Renal pelvis (tissue), 12 donors: ENCODE measurements at places on chromosomes 1 and 21. TPM values are rescaled to one million over a fixed set of nuclear protein-coding genes. Genes with fewer than 3 reads are reported as not detected.

DNA sequence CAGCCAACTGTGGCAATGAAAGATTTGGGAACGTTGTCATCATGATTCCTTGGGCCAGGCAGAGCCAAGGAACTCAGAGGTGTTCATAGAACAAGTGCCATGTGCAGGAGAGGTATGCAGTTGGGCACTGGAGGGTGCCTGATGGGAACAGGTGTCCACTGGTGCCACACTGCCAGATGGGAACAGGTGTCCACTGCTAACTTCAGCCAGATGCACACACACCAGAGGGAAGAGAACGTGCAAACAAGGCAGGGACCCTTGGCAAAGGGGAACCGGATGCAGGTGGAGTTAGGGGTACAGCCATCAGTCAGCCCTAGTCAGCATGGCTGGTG is 13.5 kb downstream of the OLFML2B start:
- DNase-seq, result no peak

- DNase-seq, result peak; percentile 46
Observed at GRCh38 chr1:170114906-170115305, 30.9 kb upstream of the NTMT2 start.

GRCh38 chr1:42784946-42785693 is at the start of gene TMEM269:
Gene TMEM269, plus strand, starts transcription at chr1:42784991. Its CDS starts 4,903 bp downstream, at chr1:42789894.
- DNase-seq, result no peak

DNA sequence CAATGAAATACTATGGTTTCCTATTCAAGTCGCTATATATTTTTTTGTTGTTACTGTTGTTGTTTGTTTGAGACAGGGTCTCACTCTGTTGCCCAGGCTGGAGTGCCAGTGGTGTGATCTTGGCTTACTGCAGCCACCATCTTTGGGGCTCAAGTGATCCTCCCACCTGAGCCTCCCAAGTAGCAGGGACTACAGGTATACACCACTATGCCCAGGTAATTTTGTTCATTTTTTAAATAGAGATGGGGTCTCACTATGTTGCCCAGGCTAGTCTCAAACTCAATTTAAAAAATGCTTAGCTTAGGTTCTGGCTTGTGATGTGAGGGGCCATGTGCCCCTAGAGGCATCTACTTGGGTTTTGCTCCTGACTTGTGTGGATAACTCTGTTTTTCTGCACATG is 9.8 kb downstream of the RABIF start:
- DNase-seq, result no peak

DNA sequence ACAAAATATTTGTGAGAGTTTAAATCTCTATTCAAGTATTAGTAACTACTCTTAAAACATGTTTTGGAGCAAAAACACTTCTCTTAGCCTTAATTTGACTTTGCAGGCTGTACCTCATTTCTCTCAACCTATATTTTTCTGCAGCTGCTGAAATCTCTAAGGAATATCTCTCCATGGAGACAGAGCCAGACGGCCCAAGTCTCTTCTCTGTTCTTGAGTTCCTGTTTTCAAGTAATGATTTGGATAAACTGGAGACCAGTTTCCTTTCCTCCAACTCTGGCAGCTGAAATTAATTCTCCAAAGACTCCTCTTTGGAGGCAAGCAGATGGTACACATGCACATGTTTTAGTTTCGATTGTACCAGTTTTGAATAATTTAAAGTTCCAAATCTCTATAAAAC is 659.7 kb upstream of the NEGR1 start:
- DNase-seq, result no peak

C1orf87 gene
- 0.16 TPM for polyA plus RNA-seq

GRCh38 chr1:156612666-156613065 is 6.5 kb upstream of the HAPLN2 start:
- no peak for DNase-seq

GRCh38 chr1:12434174-12434573 is 183.8 kb downstream of the DHRS3 start:
- no peak for DNase-seq

CADM3 gene
- 0.54 TPM for polyA plus RNA-seq

- DNase-seq, result peak; percentile 64
Observed at GRCh38 chr1:64282351-64282750, 78.9 kb downstream of the UBE2U start.

DNA sequence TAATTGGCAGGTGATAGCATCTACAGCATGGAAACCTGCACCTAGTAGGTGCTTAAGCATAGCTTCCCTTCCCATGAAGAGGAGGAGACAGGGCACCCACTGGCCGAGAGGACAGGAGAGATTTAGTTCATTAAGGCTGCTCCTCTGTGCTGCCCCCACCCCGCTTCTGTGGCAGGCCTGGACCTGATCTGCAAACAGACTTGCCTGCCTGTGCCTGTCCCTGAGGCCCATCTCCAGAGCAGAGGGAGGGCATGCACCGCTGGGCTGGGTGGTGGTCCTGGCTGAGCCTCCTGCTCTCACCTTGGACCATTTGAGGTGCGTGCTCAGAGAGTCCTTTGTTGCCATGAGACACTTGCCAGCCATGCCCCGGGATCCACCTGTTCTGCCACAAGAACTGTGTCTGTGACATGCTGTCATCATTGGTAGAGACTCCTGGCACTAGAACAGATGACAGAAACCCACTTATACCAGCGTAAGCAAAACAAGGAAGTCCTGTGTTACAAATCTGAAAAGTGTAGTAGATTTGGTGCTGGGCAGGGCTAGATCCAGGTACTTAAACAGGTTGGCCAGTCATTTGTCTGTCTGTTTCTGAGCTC is 55.6 kb downstream of the PTPRF start:
- no peak for DNase-seq

DNA sequence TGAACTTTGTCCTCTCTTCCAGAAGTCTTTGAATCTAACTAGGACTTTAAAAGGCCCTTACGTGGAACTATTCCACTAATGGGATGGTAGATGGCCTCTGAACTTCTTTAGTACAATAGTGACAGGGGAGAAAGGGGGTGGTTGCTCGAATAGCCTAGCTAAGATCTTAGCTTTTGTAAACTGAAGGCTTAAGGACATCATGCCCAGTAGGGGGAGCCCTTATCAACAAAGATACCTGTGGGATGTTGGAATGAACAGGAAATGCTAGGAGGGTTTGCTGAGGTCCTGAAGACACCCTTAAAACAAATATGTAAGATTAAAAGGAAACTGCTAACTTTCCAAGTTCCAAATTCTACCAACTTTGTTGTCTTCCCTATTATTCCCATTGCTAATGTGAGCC is 33.2 kb downstream of the NHLH2 start:
- peak; percentile 70 for DNase-seq

DNA sequence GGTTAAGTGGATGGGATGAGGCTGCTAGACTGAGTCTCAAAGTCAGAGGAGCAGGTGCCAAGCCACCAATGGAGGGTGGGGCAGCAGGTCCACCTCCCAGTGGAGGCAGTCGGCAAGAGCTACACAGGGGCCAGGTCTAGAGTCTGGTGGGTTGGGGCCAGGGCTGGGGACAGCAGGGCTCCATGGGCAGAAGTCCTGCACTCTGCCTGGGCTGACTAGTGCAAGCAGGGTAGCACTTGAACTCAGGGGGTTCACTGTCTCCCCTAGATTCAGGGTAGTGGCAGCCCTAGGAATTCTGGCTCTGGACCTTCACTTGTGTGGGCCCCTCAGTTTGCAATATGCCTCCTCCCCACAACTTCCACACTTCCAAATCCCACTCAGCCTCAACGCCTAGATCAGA is 66.2 kb downstream of the SYT6 start:
- no peak for DNase-seq

DNA sequence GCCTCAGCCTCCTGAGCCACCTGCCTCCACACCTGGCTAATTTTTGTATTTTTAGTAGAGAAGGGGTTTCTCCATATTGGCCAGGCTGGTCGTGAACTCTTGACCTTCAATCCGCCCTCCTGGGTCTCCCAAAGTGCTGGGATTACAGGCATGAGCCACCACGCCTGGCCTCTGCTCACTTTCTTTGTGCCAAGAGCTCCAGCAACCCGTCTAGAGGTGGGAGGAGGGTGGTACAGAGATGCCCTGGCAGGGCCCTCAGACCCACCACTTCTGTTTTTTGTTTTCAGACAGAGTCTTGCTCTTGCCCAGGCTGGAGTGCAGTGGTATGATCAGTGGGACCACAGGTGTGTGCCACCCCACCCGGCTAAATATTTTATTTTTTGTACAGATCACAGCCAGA is 6.9 kb upstream of the SYNC start:
- DNase-seq, result no peak

DNA sequence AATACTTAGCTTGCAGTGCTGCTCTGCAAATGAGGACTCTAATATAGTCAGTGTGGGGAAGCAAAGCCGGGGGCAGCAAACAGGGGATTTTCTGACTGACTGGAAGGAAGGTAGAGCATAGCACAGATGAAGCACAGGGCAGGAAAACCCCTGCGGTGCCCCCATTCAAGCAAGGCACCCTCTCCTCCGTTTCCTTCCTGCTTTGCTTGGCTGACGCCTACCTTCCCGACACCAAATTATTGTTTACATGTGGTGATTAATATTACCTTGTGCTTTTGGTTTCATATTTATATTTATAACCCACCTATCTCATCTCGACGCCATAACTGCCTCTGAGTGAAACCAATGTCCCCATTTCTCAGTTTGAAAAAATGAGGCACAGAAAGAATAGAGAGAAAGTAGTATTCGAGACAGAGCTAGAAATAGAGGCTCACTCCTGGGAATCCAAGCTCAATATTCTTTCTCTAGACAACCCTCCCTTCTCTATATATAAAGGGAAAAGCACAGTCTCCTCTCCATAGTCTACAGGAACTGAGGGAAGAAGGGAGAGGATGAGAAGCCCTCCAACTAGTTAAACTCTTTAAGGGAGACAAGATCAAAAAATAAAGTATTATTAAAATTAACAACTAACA is 41.3 kb downstream of the PIK3C2B start:
- no peak for DNase-seq

GRCh38 chr21:14569026-14569621 is 23.0 kb upstream of the SAMSN1 start:
- no peak for DNase-seq

GRCh38 chr21:35575280-35575915 is 484.9 kb downstream of the SETD4 start:
- DNase-seq, result peak; percentile 58

- DNase-seq, result no peak
Observed at GRCh38 chr21:43365611-43366426, 61.1 kb downstream of the SIK1 start.

- no peak for DNase-seq
Observed at GRCh38 chr1:22754824-22755223, 44.2 kb downstream of the EPHB2 start.

- DNase-seq, result no peak
Observed at GRCh38 chr21:35343046-35343819, 294.1 kb upstream of the RUNX1 start.

EEIG2 gene
- polyA plus RNA-seq, result 16.6 TPM

GRCh38 chr1:52899445-52899894 is 22.1 kb downstream of the ECHDC2 start:
- peak; percentile 29 for DNase-seq

DNA sequence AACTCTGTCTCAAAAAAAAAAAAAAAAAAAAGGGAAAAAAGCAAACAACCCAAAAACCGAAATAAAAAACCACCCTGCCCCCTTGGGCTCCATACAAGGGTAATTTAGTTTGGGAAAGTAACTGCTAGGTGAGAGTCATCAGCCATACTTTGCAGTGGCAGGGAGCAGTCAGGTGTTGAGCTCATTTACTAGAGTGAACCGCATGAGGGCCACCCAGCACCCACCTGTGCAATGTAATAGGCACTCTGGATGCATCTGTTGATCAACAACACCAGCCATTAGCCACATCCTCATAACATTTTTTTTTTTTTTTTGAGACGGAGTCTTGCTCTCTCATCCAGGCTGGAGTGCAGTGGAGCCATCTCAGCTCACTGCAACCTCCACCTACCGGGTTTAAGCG is 9.1 kb downstream of the INAVA start:
- DNase-seq, result no peak

DNA sequence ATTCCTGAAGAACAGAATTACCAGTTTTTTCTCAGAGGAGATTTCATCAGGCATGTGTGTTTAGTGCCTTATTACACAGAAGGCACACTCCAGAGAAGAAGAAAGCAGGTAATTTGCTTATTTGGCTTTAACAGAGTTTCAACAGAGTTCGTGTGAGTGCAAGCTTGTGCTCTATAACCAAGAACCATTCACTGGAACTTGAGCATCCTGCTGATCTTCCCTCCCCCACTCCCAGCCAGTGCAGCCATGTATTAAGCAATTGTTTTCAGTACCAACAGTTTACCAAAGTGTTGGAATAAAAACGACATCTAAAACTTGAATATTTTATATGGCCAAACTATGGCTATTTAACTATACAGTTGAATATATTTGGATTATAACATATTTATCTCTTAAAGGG is 4.3 kb downstream of the MGST3 start:
- no peak for DNase-seq

DNA sequence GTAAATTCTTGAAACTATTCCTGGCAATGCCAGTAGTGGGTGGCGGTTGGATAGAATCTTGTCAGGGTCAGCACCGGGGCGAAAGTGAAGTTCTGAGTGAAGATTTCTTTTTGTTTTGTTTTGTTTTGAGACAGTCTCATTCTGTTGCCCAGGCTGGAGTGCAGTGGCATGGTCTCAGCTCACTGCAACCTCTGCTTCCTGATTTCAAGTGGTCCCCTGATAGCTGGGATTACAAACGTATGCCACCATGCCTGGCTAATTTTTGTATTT is 33.3 kb downstream of the PCNT start:
- DNase-seq, result no peak

DNA sequence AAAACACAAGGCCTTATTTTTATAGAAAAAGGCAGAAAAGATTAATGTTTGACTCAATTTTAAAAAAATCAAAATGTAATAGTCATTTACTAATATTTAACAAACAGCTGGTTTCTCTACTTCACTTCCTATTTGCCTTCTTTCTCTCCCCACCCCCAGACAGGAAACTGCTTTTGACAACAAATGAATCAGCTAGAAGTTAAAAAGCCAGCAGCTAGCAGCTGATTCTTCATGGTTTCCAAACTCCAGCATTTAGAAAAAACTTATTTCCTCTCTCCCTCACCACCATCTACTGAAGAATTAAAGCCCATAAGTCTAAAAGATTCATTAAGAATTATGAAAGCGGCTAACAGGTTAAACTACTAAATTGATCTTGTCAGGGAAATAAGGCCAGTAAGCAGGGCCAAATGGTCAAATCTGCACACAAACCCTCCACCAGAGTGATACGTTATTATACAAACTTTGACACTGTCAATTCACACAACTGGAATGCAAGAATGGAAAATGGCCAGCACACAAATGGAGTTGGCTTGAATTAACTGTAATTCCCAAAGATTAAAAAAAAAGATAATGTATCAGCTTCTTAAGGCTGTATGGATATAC is 4.0 kb downstream of the WDR26 start:
- DNase-seq, result peak; percentile 60

SDHC gene
- 266 TPM for polyA plus RNA-seq

DNA sequence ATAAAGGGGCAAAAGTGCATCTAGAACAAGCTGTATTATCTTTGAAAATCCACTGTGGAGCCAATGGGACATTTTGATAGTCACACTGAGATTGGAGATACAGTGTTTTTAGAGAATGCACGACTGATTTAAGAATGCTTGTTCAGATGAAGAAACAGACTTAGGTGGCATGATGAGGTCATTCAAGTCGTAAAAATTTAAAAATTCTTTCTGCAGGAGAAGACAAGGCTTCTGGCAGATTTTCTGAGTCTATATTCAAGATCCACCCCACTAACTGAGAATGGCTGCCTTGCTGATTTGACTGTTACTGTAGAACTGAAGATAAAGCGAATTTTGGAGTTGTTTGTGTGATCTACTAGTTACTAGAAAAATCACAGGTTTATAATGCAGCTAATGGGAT is 310.6 kb downstream of the LRRC7 start:
- no peak for DNase-seq
